GM06990 (cell line): ENCODE measurements at places on chromosomes 2 and 18.

- no peak for DNase-seq
These were observed 51.9 kb downstream of the PLA2R1 start for GRCh38 chr2:160010361-160011145.

- no peak for DNase-seq
These were observed 16.0 kb downstream of the CD28 start for GRCh38 chr2:203722411-203722810.

- peak; percentile 20 for DNase-seq
These were observed 93.8 kb downstream of the NRP2 start for GRCh38 chr2:205776139-205776538.

DNA sequence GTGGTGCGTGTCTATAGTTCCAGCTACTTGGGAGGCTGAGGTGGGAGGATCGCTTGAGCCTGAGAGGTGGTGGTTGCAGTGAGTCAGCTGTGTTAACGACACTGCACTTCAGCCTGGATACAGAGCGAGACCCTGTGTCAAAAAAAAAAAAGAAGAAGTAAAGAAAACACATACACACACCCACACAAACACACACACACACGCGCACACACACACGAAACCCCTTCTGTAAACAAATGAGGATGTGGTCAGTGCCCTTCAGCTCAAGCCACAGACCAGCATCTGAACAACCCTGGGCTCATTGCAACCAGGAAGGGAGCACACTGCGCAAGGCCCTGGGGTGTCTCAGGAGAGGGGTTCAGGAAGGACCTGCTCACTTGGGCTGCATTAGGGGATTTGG is 47.9 kb upstream of the KCNF1 start:
- peak; percentile 59 for DNase-seq

- DNase-seq, result no peak
These were observed 96.3 kb downstream of the ACVR1 start for GRCh38 chr2:157779794-157780193.

DNA sequence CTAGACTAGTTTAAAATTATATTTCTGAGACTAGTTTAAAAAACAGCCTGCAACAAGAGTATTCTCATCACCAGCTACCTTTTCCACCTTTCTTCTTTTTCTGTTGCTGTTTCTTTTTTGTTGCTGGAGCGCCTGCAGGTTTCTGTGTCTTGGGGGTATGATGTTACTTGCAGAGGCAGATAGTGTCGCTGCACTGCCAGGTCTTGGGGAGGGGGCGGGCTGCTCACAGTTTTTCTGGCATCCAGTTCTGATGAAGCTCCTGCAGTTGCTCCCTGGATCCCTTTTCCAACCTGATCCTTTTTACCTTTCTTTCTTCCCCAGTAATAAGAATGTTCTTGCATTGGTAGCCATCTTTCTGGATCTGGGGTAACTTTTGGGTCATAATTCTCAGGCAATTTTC is 8.0 kb upstream of the C18orf32 start:
- no peak for DNase-seq

GRCh38 chr2:53286345-53286744 is 481.3 kb upstream of the CHAC2 start:
- DNase-seq, result no peak

- no peak for DNase-seq
These were observed 22.4 kb downstream of the CRYGD start for GRCh38 chr2:208101716-208102631.

- DNase-seq, result no peak
These were observed 9.5 kb downstream of the RTTN start for GRCh38 chr18:70195852-70196434.

DNA sequence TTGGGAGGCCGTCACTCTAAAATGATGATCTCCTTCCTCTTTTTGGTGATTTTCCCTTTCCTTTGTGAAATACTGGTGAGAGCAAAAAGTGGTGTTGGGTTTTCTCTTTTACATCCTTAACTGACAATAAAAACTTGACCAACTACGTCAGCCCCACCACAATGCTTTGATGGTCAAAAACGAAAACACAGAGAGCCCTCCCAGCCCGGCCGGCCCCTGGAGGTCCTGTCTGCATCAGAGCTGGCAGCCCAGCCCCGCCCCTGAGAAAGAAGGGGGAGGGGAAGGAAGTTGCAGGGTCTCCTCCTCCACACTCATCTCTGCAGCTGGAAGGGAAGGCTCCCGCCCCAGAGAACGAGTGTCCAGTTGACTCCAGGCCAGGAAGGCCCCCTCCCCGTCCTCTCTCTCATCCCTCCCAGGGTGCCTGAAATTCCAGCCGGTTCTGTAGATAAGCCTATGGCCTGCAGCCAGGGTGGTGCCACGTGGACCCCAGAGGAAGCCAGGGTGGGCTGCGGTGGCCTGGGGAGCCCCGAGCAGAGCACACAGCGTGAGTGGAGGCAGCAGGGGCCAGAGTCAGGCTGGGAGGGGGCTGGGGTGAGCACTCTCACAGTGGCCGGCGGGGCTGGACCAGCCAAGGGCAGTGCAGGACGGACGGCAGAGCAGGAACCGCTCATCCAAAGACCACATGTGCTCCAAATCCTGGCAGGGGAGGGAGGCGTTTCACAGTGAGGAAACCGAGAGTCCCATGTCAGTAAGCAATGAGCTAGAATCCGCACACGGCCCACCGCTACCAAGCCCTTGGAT is 19.8 kb downstream of the BIN1 start:
- peak; percentile 56 for DNase-seq

DNA sequence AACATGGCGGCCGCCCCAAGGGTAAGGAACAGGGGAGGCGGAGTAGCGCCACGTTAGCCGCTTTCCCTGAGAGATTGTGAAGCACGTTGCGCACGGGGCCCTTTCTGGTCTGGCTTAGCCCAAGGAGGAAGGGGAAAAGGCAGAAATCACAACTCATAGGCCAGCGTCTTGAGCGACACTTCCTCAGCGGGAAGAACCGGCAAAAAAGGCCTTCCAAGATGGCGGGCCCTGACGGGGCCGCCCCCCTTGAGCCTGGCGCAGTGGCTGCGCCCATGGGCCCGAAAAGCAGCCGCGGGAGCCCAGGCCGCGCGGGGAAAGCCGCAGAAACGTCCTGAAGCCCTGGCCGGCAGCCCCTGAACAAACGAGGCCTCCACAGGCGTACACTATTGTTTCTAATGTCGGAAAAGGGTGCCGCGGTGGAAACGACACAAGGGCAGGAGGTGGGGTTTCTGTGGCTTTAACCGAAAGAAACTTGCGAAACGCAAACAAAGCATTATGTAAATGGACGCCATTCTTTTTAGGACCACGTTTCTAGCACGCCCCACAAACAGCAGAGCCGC is 919 bp upstream of the PCBP1 start:
- peak; percentile 91 for DNase-seq

DNA sequence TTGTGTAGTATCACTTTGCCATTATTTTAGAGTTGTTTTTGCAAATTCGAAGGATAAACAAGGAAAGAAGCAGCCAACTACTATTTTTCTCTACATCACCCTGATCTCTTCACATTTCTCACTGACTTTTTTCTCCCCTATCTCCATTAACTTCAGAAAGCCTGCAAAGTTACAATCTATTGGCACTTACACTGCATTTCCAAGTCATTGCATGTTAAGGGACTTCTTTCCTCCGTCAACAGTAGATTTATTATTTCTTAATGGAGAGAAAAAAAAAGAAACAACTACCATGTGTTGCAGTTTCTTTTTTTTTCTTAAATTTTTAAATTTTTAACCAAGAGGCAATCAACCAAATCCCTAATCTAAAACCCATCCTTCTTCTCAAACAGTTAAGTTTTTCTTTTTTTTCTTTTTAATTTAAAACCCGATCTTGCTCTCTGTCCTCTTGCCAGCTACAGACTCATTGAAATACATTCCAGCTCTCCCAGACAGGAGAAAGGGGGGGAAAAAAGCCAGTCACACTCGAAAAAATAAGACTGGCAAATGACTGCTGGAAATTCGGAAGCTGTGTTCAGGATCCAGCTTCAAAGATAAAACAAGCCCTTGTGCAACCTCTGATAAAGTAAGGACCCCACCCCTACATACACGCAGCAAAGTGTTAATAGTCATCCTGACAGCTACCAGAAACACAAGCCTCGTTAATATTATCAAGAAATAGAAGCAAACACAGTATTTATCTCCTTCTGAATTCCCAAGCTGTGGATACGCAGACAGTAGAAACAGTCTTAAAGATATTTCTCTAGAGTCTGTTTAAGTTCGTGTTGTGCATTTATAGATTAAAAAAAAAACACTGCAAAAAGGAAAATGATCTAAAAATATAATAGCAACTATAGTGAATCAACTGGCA is 1.3 kb downstream of the LRRTM4 start:
- no peak for DNase-seq

DNA sequence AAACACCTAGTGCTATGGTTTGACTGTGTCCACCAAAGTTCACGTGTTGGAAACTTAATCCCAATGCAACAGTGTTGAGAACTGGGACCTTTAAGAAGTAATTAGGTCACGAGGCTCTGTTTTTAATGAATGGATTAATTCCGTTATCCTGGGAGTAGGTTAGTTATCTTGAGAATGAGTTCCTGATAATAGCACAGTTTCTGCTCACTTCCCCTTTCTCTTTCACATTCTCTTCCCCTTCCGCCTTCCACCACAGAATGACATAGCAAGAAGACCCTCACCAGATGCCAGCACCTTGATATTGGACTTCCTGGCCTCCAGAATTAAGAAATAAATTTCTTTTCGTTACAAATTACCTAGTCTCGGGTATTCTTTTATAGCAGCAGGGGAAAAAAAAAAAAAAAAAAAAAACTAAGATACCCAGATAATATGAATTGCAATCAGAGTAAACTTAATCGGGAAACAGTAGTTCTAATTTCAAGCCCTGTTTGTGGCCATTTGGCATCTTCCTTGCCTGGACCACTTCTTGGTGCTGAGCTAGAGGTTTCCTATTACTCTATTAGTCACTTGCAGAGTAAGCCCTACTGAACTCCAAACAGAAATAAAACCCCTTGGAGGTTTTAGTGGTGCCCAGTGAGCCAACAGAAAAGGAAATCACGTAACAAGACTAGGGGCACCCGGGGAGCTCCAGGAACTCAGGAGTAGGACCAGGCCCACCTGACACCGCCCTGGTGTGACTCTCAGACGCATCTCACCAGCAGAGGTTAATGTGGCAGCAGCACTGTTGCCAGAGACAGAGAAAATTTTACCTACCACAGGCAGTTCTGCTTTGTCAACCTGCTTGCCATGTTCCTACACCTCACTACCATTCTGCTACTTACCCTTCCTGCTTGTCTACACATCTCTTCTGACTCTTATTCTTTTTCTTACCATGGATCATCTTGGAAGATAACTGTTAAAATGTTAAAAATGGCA is 147.6 kb upstream of the CAB39 start:
- peak; percentile 46 for DNase-seq

- DNase-seq, result no peak
These were observed 107.0 kb downstream of the MGAT5 start for GRCh38 chr2:134360745-134361487.

DNA sequence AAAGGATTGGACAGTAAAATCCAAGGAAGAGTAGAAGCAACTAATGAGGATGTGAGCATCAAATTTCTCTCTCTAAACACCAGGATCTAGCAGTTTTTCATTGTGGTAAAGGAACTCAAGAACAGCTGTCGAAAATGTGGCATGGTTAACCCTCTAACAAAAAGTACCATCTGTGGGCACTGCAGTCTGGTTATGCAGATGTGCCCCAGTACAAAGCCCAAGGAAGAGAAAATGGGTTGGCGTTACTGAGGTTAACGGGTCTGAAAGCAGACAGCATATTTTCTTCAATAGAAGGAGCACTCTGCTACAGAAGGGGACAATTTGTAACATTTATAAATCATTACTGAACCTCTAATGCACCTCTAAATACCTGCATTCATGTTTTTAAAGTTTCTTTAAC is 253.0 kb upstream of the HNRNPA3 start:
- no peak for DNase-seq

- no peak for DNase-seq
These were observed 313.6 kb upstream of the MC4R start for GRCh38 chr18:60686142-60686541.

DNA sequence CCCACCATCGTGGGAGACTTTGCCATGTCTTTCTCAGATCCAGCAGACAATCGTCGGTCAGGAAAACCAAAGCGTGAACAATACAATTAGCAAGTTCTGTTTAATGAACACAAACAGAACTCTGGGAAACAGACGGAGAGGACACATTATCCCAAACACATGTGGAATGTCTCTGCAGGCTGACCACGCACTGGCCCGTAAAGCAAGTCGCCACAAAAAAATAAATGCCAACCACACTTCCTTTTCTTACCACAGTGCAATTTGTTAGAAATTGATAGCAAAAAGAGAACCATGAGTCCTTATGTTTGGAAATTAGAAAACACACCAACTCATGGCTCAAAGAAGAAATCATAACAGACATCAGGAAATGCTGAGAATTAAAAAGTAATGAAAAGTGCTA is 210.9 kb downstream of the TWIST2 start:
- no peak for DNase-seq

- no peak for DNase-seq
These were observed 474.5 kb downstream of the TGIF1 start for GRCh38 chr18:3924455-3924854.

GRCh38 chr18:7946734-7947377 is 379.7 kb downstream of the PTPRM start:
- DNase-seq, result no peak

DNA sequence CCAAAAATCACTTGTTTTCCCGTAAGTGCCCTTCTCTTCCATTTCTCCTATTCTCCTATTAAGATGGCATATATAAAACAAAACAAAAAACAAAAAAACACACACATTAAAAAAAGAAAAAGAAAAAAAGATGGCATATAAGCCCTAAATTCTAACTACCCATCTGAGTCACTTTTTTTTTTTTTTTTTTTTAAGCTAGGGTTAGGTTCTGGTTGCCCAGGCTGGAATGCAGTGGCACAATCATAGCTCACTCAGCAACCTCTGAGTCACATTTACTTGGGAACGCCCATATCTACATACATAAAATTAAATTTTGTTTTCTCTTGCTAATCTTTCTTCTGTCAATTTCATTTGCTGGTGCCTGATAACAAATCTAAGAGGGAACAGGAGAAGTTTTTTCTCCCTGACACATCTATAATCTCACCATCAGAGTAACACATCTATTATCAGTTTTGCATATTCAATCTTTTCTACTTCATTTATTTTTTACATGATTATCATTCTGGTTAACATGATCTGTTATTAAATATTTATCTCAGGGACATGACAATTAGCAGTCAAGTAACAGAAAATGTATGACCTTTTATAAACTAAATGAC is 52.1 kb downstream of the EEF1B2 start:
- no peak for DNase-seq

DNA sequence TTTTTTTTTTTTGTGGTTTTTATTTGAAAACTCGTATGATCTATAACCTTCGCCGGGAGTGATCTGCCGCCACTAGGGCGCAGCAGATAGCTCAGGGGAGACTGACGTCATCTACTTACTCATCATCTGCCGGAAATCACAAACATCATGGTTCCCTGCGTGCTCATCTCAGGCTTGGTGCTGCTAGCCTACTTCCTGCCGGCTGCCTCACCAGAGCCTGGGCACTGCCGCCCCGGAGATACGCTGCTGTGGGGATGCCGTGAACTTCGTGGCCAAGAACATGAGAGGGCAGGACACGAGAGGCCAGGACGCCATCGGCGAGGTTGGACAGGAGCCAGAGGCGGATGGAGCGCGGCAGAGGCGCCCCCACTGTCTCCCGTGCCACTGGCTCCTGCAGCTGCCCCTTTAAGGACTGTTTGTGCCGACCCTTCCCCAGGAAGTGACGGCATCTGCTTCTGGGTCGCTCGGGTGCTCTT is 68.8 kb downstream of the DOK6 start:
- peak; percentile 6 for DNase-seq

- no peak for DNase-seq
These were observed 48.6 kb downstream of the SMAD2 start for GRCh38 chr18:47881752-47882455.
